ENCODE measurements at places on chromosomes 7 and 10. TPM values are rescaled to one million over a fixed set of nuclear protein-coding genes. Genes with fewer than 3 reads are reported as not detected.

STMP1 gene
- polyA plus RNA-seq, result 36.2 TPM

PRLHR gene
- 0.03 TPM for polyA plus RNA-seq

FXYD4 gene
- not detected for polyA plus RNA-seq

INSYN2A gene
- 0.22 TPM for polyA plus RNA-seq

CNTNAP2 gene
- polyA plus RNA-seq, result 0.54 TPM

CACNB2 gene
- 2.9 TPM for polyA plus RNA-seq

DNA sequence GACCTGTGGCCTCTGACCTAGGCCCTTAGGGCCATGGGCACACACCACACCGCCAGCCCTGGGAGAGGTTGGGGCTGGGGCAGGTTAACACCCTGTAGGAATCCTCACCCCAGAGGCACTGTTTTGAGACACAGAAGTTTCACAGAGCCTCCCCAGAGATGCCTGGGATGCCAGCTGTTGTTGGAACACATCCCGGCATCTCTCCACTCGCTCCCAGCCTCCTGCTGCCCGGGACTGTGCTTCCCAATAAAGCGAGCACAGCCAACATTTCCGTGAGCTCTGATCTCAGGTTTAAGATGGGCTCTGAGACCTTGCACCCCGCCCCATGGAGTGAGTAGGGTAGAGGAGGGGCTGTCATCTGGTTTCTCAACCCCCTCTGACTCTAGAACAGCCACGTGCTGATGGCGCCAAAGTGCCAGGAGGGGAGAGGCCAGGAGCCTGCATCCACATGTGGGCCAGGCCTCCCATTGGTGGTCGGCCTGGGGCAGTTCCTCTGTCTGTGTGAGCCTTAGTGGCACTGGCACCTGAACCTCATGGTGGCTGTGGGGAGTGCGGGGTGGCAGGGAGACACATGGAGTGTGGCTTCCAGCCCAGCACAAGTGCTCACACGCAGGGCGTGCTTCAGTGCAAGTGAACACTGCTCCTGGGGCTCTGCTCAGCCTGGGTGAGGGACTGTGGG, 54.7 kb downstream of the RASGEF1A start:
- no peak for DNase-seq

- no peak for DNase-seq
Observed at GRCh38 chr10:43958964-43959363, 310.3 kb upstream of the ZNF32 start.

- DNase-seq, result peak; percentile 28
Observed at GRCh38 chr10:119401671-119402395, 140.7 kb downstream of the RGS10 start.

GRCh38 chr7:109864230-109864629, 1226.7 kb upstream of the LRRN3 start:
- DNase-seq, result no peak

GRCh38 chr10:7563770-7564169, 103.0 kb downstream of the ITIH5 start:
- DNase-seq, result no peak

- no peak for DNase-seq
Observed at GRCh38 chr10:17435187-17435586, 19.2 kb downstream of the ST8SIA6 start.

DNA sequence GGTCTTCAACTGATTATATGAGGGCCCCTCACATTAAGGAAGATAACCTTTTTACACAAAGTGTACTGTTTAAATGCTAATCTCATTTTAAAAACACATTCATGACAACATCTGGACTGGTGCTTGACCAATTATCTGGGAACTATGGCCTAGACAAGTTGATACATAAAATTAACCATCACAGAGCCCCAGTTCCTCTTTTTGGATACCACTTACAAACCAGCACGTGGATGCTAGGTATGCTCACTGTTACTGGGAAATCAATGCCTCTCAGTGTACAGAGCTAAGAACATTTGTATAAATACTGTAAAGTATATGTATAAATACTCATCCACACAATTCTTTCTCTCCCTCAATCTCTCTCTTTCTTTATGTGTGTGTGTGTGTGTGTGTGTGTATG, 1217.8 kb upstream of the LRRTM3 start:
- DNase-seq, result no peak

GRCh38 chr7:27314111-27314510, 71.5 kb downstream of the EVX1 start:
- DNase-seq, result no peak

GRCh38 chr10:128563904-128564303, 437.7 kb upstream of the MKI67 start:
- no peak for DNase-seq

DNA sequence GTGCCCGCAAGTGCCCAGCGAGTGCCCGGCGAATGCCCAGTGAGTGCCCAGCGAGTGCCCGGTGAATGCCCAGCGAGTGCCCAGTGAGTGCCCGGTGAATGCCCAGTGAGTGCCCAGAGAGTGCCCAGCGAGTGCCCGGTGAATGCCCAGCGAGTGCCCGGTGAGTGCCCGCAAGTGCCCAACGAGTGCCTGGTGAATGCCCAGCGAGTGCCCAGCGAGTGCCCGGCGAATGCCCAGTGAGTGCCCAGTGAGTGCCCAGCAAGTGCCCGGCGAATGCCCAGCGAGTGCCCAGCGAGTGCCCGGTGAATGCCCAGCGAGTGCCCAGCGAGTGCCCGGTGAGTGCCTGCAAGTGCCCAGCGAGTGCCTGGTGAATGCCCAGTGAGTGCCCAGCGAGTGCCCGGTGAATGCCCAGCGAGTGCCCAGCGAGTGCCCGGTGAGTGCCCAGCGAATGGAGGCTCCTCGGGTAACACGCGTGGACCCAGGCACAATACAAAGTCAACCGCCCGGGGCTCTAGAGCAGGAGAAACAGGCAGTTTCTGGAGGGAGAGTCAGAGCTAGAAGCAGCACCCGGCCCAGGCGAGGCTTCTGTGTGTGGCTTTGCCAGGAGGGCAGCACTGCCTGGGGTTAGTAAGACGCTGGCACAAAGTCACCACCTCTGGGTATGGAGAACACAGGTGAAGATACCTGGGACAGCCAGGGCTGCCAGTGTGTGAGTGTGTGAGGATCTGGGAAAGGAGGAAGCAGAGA, 38.2 kb upstream of the CFAP46 start:
- DNase-seq, result no peak

All from small intestine (tissue), 16 donors.